Right atrium auricular region (tissue), 2 donors: ENCODE measurements at places on chromosomes 16 and 17. TPM values are rescaled to one million over a fixed set of nuclear protein-coding genes. Genes with fewer than 3 reads are reported as not detected.

The TMC7 gene
- total RNA-seq = 0.56 TPM

DNA sequence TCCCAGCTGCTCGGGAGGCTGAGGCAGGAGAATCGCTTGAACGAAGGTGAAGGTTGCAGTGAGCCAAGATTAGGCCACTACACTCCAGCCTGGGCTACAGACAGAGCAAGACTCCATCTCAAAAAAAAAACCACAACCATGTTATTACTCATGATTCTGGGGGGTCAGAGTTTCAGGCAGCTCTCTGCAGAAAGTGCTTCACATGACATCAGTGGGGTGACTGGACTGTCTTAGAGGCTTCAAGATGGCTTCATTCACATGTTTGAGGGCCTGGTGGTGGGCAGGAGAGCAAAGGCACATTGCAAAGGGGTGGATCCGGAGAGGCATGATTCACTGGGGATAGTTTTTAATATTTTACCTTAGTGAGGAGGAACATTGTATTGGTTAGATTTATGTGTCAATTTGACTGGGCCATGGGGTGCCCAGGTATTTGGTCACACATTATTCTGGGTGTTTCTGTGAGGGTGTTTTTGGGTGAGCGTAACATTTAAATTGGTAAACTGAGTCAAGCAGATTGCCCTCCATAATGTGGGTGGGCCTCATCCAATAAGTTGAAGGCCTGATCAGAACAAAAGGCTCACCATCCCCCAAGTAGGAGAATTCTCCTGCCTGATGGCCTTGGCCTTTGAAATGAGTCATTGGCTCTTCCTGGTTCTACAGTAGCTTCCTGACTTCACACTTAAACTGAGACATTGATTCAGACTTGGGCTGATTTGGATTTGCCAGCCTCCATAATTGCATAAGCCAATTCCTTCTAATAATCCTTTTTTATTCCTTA is 109.8 kb downstream of the GOSR1 start:
- H3K27me3 ChIP-seq = no peaks in the 10 kb centered on the region
- no peak for DNase-seq
- H3K4me3 ChIP-seq = no peak overlapping the region
- H3K36me3 ChIP-seq = no peaks in the 10 kb centered on the region
- no peaks in the 10 kb centered on the region for H3K4me1 ChIP-seq
- no peak overlapping the region for H3K27ac ChIP-seq

- H3K4me3 ChIP-seq = no peak overlapping the region
- no peaks in the 10 kb centered on the region for H3K4me1 ChIP-seq
- no peaks in the 10 kb centered on the region for H3K36me3 ChIP-seq
- no peaks in the 10 kb centered on the region for H3K27me3 ChIP-seq
Measured at GRCh38 chr16:23015580-23015979, 133.7 kb downstream of the USP31 start.

The CDH11 gene
- 59.1 TPM for total RNA-seq

DNA sequence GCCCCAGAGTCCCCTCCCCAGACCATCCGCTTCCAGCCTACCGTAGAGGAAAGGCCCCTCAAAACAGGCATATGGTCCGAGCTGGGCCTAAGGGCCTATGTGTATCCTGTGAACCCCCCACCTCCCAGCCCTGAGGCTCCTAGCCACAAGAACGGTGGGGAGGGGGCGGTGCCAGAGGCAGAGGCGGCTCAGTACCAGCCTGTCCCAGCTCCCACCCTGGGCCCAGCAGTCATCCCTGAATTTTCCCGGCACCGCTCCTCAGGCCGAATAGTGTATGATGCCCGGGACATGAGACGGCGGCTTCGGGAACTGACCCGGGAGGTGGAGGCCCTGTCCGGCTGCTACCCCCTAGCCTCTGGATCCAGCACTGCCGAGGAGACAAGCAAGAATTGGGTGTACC is 1.1 kb downstream of the SPEM1 start:
- no peak for DNase-seq
- H3K27me3 ChIP-seq = no peaks in the 10 kb centered on the region
- no peaks in the 10 kb centered on the region for H3K4me1 ChIP-seq
- H3K36me3 ChIP-seq = no peaks in the 10 kb centered on the region
- no peak overlapping the region for H3K27ac ChIP-seq

GRCh38 chr17:16123531-16123930 is 91.8 kb downstream of the NCOR1 start:
- H3K36me3 ChIP-seq = peaks cover 35% of the 10 kb centered on the region
- DNase-seq = no peak
- H3K4me1 ChIP-seq = no peaks in the 10 kb centered on the region
- no peaks in the 10 kb centered on the region for H3K27me3 ChIP-seq
- no peak overlapping the region for H3K4me3 ChIP-seq

The OR2C1 gene
- 0.56 TPM for total RNA-seq

DNA sequence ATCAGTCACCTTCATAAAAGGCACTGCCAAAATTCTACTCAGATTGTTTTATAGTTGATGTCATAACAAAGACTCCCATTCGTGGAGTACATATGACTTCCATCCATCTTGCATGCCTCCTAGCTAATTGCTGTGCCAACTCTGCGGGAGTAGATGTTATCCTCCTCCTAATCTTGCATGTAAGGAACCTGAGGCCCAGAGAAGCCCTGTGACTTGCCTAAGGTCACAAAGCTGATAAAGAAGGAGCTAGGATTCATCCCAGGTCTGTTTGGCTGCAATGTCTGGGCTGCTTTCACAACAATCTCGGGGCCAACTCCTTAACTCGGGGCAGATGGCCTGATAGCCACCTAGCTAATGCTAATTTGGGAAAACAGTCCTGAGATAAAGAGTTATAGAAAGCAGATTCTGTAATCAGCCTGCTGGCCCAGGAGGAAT is 87.3 kb downstream of the YPEL2 start:
- H3K27me3 ChIP-seq = no peaks in the 10 kb centered on the region
- H3K4me1 ChIP-seq = peaks cover 41% of the 10 kb centered on the region
- no peaks in the 10 kb centered on the region for H3K36me3 ChIP-seq

The CBX8 gene
- 3.0 TPM for total RNA-seq

DNA sequence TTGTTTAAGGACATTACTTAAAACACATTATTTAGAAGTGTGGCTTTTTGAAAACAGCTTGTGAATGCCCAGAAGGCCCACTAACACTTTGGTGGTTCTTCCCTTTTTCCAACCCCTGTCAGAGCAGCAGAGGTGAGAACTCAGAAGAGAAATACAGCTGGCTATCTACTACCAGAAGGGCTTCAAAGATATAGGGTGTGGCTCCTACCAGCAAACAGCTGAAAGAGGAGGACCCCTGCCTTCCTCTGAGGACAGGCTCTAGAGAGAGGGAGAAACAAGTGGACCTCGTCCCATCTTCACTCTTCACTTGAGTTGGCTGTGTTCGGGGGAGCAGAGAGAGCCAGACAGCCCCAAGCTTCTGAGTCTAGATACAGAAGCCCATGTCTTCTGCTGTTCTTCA is 6.9 kb upstream of the RAPGEFL1 start:
- no peak for DNase-seq
- H3K27me3 ChIP-seq = no peaks in the 10 kb centered on the region
- peaks cover 72% of the 10 kb centered on the region for H3K36me3 ChIP-seq
- no peaks in the 10 kb centered on the region for H3K4me1 ChIP-seq
- H3K4me3 ChIP-seq = no peak overlapping the region

- no peaks in the 10 kb centered on the region for H3K27me3 ChIP-seq
- no peaks in the 10 kb centered on the region for H3K36me3 ChIP-seq
- no peak for DNase-seq
- H3K27ac ChIP-seq = no peak overlapping the region
- H3K4me3 ChIP-seq = no peak overlapping the region
- H3K4me1 ChIP-seq = no peaks in the 10 kb centered on the region
Measured at GRCh38 chr17:33335491-33336173, 42.5 kb upstream of the ASIC2 start.
